ENCODE measurements at places on chromosomes 13 and 19.

- ATAC-seq = no peak
Observed at GRCh38 chr13:59236309-59236919, 927.3 kb downstream of the DIAPH3 start.

DNA sequence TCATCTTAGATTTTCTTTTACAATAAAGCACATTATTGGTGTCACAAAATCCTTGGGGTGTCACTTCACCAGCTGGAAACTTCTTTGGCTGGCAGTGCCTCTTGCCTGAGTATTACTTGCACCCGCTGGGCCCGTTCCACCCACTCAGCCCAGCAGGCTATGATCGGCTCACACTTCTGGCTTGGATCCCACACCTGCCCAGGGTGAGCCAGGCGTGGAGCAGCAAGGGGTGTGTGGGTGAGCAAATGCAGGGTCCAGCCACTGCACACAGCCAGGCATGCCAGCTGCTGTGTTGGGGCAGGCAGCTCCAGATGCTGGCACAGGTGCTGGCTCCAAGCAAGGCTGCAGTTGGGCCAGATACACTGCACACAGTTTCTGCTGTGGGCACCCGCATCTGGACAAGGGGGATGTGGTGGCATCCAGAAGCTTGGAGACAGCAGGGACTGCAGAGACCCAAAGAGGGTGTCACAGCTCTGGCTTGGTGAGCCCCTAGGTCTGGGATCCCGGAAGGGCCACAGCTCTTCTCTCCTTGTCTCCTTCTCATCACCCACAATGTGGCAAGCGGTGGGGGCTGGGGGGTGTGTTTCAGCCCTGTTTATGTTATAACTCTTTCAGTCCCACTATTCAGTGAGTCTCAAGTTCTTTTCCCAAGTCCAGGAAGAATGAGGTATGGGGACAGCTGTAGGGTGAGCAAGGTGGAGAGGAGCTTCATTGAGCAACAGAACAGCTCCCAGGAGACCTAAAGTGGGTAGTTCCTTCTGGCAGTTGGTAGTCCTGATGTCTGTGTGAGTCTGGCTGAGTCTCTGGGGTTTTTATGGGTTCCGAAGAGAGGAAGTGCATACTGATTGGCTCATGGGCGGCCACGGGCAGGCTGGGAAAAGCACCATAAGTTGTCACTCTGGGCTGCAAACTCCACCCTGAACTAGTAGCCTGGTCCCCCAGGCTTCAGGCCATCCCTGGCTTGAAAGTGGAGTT is 25.3 kb upstream of the TBC1D4 start:
- ATAC-seq = no peak

- ATAC-seq = peak; percentile 74
Observed at GRCh38 chr13:113452942-113453901, at the start of gene ADPRHL1. Gene ADPRHL1, minus strand, starts transcription at chr13:113453488. Its CDS starts 51 bp downstream, at chr13:113453437.

GRCh38 chr19:1262623-1263123 is 6.5 kb upstream of the CIRBP start:
- ATAC-seq = no peak

- no peak for ATAC-seq
Observed at GRCh38 chr13:46855166-46855565, 41.7 kb downstream of the HTR2A start.

- no peak for ATAC-seq
Observed at GRCh38 chr19:17948931-17949930, 16.4 kb downstream of the CCDC124 start.

DNA sequence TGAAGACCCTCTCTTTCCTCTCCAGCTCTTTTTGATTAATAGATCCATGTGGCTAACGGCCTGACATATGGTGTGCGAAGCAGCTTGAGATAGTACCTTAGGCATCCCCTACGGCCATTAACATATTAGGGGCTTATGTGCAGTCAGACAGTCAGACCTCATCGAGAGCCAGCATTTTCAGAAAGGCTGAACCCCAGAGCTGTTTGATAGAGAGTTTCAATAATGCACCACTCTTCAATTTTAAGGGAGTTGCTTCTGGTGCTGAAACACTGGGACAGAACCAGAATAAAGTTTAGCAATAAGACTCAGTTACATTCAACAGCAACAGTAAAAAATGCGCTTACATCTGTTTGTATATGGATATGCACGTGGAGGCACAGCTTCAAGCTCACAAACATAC is 10.8 kb downstream of the POU4F1 start:
- ATAC-seq = no peak

DNA sequence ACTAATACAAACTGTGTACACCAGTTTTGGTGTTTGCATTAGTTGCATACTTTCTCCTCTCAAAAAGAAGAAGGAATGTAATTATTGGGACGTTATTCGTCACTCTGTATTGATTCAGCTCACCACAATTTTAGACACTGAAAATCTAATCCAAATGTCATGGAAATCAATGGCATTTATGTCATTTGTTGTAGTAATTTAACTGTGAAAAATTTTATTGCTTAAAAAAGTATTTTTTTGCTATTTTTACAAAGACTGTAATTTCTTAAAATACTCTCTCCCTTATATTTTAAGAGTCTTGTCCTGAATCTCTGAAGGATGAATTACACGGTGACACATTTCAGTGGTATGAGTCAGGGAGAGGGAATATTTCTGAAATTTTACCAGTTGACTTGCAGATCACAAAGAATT is 2117.6 kb downstream of the PCDH9 start:
- ATAC-seq = no peak

- ATAC-seq = no peak
Observed at GRCh38 chr19:52536448-52536800, 9.0 kb downstream of the ZNF808 start.

- ATAC-seq = no peak
Observed at GRCh38 chr13:48319531-48320398, 16.2 kb downstream of the RB1 start.

DNA sequence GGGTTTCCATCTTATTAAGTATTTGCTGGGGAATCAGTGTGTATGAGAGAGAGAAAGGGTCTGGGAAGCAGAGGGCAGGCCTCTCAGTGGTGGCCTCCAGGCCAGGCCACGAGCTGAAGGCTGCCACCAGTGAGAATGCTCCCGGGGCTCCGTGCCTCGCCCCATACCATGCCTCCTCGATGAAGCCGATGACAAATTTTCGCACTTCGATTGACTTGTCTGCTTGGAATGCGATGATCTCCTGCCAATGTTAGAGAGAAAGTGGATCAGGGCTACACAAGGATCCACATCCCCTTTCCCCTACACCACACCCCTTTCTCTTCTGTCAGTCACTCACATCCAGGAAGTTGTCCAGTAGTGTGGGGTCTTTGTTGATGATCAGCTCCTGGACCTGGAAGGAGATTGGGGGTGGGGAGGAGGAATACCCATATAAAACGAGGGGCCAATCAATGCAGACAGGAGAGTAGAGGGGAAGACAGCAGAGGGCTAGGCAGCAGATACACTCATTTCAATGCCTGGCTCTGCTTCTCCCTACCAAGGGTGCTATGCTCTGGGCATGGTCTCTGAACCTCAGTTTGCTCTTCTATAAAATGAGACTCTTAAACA is 10.7 kb downstream of the SYMPK start:
- ATAC-seq = no peak

DNA sequence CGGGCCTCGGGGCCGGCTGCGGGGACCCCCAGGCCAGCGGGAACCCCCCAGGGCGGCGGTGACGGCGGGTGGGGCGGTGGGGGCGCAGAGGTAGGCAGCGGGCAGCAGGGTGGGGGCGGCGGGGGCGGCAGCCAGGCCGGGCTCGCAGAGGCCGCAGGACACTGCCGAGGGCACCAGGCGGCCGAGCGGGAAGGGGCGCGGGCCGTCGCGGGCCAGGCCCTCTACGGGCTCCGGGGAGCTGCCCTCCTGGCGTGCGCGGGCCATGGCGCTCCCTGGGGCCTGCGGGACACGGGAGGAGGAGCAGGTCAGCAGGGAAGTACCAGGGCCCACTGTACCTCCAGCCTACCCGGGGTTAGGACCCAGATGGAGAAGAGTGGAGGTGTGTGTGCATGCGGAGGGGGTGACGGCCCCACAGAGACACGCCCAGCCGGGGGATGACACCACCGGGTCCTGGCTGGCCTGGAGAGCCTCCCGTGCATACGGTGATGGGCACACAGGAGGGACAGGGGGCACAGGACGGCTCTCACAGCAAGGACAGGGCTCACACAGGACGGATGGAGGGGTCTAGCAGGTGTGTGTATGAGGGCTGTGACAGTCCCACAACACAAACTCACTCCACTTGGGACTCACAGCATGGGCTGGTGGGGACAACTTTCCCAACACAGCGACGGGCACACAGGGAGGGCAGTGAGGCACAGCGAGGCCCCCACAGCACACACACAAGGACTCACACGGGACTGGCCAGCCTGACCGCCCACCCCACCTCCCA is 2.6 kb downstream of the BBC3 start:
- ATAC-seq = peak; percentile 4
